Activated naive CD4-positive, alpha-beta T cell treated with Interleukin-2 at 50 U/mL for 16 hours (primary cell): ENCODE measurements at places on chromosomes 11 and 22.
A peak's percentile ranks its signal among the peaks of the same experiment; 100 is the strongest.

- DNase-seq: no peak
Measured at GRCh38 chr11:69494851-69495250, 13.4 kb downstream of the LINC01488 start.

- DNase-seq: peak; percentile 53
Measured at GRCh38 chr11:33731723-33732531, 4.3 kb downstream of the CD59 start.

DNA sequence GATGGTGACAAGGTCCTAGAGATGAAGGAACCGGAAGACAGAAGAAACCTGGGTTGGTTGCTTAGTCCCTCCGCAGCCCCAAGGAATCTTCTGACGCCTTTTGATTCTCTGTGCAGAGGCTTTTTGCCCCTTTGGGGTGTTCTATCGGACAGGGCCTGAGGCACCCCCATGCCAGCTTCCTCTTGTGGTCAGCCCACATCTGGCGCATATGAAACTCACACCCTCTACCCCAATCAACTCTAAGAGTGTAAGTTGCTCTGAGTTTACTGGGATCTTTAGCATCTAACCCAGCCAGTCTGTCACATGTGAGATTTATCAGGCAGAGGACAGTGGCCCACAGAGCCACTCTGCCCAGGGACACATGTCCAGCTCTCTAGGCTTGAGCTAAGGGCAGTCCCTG, 17.4 kb downstream of the RASD2 start:
- no peak for DNase-seq

- DNase-seq: no peak
Measured at GRCh38 chr11:66345316-66345649, 379 bp upstream of the BRMS1 start.

- no peak for DNase-seq
Measured at GRCh38 chr11:3853545-3853842, 2.0 kb upstream of the STIM1 start.

DNA sequence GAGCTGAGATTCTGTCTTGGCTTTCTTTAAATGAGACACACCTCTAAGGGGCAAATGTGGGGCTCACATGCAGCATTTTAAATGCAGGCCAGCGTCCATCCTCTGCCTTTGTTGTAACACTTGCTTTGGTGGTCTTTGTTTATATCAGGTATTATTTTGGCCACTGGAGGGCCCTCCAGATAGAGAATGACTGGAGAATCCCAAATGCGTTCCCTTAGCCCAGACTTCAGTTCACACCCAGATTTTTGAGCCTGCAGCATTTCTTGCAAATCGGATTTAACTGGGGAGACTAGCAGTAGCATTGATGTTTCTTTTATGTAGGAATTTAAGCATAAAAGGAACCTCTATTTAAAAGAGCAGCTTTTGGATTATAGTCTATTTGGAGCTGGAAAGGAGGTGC, 200.2 kb upstream of the SORL1-AS1 start:
- no peak for DNase-seq

GRCh38 chr22:47848184-47848920, 1085.9 kb downstream of the TBC1D22A start:
- no peak for DNase-seq

- no peak for DNase-seq
Measured at GRCh38 chr22:25829808-25830777, 88.1 kb downstream of the MYO18B start.

- DNase-seq: no peak
Measured at GRCh38 chr11:86802146-86802545, 1.8 kb downstream of the PRSS23 start.

DNA sequence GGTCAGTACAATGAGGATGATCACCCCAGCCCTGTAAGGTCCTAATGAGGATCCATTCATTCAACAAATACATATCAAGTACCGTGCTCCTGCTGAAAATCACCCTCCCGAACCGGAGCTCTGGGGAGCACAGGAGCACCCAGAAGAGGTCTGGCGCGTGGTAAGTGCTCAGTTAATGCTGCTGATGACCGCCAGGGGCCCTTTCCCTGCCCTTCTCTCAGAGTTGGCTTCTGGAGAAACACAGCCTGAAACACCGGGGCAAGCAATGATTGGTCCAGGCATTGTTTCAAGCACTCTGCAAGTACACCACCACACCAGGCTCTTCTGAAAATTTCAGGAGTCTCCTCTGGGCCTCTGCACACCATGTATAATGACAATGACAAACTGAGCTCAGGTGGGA, 3.8 kb upstream of the CCDC86 start:
- no peak for DNase-seq
